Stimulated activated CD8-positive, alpha-beta memory T cell treated with anti-CD3 and anti-CD28 coated beads, Interleukin-7, amount 100 ng/mL, for 1 hour (primary cell): ENCODE measurements at places on chromosomes 16 and 17.

DNA sequence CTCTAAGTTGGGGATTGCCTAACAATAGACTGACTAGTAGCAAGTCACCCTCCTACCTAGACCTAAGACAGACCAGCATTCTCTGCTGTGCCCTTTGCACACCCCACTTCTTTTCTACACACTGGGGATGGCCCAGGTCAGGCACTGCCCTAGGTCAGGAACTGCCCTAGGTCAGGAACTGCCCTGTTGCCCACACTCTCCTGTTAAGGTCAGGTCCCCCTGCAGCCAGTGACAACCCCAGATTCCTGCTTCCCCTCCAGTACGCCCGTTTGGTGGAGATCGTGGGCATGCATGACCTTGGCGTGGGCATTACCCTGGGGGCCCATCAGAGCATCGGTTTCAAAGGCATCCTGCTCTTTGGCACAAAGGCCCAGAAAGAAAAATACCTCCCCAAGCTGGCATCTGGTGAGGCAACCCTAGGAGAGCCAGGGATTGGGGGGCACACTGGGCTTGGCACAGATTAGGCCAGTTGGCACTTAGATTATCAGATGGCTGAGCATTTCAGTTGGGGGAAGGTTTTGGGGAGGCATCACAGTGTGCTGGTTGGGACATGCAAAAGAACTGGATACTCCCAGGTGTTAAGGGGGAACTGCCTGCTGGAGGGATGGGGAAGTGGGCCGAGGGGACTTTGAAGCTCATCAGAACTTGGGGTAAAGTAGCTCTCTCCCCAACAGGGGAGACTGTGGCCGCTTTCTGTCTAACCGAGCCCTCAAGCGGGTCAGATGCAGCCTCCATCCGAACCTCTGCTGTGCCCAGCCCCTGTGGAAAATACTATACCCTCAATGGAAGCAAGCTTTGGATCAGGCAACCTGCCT, 1.7 kb downstream of the ACADVL start:
- no peak for DNase-seq

- no peak for DNase-seq
Measured at GRCh38 chr17:27562777-27563455, 68.1 kb upstream of the LGALS9 start.

DNA sequence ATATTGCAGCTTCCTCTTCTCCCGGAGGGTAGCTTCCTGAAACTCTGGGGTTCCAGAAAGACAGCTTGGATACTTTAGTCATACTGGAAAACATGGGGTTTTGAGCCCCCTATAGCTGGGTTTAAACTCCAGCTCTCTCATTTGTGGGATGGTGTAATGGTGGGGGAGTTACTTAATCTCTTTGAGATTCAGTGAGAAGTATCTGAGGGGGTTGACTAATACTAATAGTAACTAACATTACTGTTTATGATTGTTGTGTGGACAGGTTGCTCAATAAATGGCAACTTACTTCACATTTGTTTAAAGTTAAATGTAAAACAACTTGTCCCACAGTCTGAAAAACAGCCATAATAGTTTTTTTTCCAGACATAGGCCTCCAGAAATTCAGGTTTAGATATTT, 5.1 kb upstream of the SUZ12 start:
- no peak for DNase-seq

- DNase-seq: no peak
Measured at GRCh38 chr17:15651583-15652110, 32.1 kb upstream of the FBXW10B start.

GRCh38 chr17:81419886-81420768, 24.9 kb downstream of the BAHCC1 start:
- no peak for DNase-seq

- DNase-seq: no peak
Measured at GRCh38 chr17:50785946-50786570, 18.7 kb upstream of the ANKRD40CL start.

- no peak for DNase-seq
Measured at GRCh38 chr16:46607529-46607928, 13.7 kb downstream of the SHCBP1 start.

GRCh38 chr16:46658925-46659324, 30.1 kb downstream of the VPS35 start:
- no peak for DNase-seq

GRCh38 chr17:44115585-44116415, 7.6 kb downstream of the HDAC5 start:
- DNase-seq: no peak

- no peak for DNase-seq
Measured at GRCh38 chr16:8634991-8635736, 13.7 kb downstream of the METTL22 start.

DNA sequence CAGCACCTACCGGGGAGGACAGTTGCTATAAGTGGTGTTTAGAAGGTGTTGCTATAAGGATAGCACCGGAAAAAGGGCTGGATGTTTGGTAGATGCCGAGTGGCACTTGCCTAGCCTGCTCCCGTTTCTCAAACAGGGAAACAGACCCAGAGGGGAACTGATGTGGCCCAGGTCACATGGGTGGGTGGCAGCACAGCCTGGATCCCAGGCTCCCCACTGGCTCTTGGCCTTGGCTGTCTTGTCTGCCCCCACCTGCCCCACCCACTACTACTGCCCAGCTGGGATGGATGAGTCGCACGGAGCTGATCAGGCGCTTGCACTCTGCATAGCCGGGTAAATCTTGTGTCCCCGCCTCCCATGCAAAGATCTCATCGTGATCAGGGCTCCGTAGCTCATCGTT, 7.2 kb downstream of the SMTNL2 start:
- no peak for DNase-seq

- DNase-seq: no peak
Measured at GRCh38 chr17:46877466-46877865, 26.1 kb downstream of the WNT9B start.

DNA sequence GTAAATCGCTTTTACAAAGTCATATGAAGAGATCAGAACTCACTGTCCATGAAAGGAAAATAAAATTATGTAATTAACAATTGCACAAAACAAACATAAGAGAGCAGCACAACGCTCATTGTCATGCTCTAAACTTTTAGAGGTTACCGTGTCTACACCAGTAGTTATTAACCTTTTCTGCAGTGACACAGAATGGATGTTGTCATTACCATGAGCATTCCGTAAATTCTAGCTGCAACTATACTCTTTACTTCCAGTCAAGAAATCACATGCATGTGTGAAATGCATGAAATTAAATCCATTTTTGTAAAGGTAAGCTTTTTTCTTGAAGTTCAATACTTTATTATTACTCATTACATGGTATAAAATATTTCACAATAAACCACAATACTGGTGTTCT, 38.2 kb downstream of the USP32 start:
- DNase-seq: no peak

- DNase-seq: no peak
Measured at GRCh38 chr17:11814655-11815262, 182.5 kb downstream of the ZNF18 start.

- no peak for DNase-seq
Measured at GRCh38 chr17:57806167-57806830, 43.5 kb downstream of the MRPS23 start.

DNA sequence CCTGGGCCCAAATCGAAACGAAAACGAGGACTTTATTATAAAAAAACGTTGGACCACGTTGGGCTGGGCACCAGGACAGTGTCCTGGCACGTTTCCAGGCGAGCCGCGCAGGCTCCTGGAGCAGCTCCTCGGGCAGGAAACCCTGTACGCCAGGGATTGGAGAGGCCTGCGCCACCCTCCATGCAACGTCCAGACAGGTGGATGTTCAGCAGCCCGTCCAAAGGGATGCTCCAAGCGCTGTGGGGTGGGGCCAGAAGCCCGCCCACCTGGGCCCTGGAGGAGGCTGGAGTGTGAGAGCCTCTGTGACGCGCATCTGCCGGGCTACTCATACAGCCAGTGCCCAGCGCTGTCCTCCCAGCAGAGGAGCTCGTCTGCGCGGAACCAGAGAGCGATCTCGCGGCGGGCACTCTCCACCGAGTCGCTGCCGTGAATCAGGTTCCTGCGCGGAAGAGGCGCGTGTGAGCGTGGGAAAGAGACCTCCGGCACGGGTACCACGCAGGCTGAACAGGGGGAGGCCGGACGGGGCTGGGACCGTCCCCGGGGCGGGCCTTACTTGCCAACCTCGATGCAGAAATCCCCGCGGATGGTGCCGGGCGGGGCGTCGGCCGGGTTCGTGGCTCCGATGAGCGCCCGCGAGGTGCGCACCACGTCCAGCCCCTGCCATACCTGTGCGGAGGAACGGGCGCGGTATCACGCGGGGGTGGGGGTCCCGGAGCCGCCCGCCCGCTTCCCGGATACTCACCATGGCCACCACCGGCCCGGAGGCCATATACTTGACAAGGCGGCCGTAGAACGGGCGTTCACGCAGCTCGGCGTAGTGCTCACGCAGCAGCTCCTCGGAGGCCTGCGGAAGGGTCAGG, 785 bp downstream of the NME3 start:
- no peak for DNase-seq

DNA sequence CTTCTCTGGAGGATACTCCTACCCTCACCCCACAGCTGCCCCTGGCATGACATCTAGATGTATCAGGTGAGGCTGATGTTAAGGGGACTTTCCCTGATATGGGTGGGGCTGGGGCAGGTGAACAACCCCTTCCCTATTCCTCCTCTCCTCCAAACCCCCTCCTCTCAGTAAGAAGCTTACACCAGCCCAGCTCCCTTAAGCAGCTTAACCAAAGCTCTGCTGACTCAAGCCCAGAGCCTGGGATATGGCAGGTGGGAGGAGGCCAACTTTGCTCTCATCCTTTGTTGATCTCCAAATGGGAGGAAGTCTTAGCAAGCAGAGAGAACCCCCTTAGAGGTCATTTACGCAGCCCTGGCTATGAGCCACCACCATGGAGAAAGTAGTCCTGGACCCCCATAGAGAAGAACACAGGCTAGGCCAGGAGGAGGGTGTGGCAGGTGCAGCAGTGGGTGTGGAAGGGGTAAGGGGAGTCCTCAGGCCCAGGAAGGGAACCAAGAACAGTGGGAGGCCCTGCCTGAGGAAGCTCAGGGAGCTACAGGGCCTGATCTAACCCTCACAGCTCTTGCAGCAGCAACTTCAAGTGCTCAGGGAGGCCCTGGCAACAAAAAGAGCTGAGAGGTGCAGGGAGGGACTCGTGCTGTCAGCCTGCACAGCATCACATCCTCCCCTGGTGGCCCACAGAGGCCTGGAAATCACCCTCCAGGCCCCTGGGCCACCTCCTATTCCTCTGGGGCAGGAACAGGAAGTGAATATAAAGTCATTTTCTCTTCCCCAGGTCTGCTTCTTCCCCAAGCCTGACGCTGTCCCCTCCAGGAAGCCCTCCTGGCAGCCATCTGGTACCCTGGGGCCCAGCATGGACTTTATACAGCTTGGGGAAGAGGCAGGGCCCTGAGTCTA, 2.9 kb downstream of the UNC119 start:
- DNase-seq: no peak

DNA sequence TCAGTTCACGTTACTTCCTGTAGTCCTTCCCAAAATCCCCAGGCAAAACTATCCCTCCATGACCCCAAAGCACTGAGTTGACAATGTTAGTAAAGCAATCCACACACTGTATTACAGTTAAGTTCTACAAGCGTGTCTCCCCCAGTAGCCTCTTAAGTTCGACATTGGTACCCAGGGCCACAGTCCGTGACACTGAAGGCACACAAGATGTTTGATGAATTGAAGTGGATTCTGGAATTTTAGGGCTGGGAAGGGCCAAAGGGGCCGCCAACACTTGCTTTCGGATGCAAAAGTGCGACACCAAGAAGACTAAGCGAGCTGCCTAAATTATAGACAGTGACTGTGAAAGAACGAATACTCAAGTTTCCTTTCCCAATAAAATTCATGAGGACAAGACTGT, 1.5 kb downstream of the VPS35 start:
- DNase-seq: no peak

DNA sequence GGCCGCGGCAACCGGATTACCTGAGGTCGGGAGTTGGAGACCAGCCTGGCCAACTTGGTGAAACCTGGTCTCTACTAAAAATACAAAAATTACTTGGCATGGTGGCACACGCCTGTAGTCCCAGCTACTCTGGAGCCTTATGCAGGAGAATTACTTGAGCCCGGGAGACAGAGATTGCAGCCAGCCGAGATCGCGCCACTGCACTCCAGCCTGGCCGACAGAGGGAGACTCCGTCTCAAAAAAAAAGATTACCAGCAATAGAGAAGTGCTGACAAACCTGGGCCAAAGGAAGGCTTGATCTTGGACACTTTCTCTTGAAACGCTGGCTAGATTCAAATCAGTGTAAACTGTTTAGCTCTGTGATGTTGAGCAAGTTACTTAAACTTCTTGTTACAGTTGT, 4.3 kb downstream of the MT1H start:
- no peak for DNase-seq

GRCh38 chr17:11969565-11969964, 27.7 kb downstream of the ZNF18 start:
- no peak for DNase-seq

- DNase-seq: peak; percentile 64
Measured at GRCh38 chr16:77807-78443, at the start of gene MPG. Gene MPG, plus strand, starts transcription at chr16:78225. Its CDS starts 85 bp downstream, at chr16:78310.

GRCh38 chr17:81254955-81255717, 16.0 kb downstream of the NDUFAF8 start:
- DNase-seq: no peak

GRCh38 chr17:73269791-73270190, 8.1 kb upstream of the CPSF4L start:
- DNase-seq: no peak

DNA sequence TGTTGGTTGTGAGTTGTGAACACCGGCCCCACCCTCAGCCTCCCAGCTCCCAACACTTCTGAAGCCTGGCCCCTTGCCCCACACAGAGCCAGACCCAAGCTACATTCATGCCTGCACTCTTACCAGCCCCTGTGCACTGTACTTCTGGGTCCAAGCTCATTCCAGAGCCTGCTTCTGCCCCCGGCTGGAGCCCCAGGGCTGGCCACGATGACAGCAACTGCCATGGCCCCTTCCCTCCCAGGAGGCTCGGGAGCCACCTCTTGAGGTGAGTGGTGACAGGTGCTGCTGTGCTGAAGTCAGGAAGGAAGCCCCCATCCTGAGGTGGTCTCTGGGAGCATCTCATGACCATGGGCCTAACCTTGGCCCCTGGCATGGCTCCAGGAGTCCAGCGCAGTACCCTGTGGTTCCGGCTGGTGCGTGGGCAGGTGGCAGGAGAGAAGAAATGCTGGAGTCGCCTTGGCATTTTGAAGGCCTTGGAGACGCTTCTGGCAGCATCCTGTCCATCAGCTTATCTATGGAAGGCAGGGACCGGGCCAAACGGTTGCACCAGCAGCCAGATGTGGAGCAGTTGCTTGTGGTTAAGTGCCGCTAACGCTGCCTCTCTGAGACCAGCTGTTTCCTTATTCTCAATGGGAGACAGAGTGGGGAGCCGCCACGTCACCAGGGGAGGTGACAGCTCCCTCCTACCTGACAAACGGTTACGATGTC, 3.9 kb upstream of the CDT1 start:
- no peak for DNase-seq

GRCh38 chr17:74212209-74212912, 1.0 kb upstream of the TTYH2 start:
- no peak for DNase-seq

GRCh38 chr16:29014561-29015069, 29.8 kb downstream of the LAT start:
- no peak for DNase-seq

- no peak for DNase-seq
Measured at GRCh38 chr17:59437791-59438281, 106.4 kb downstream of the YPEL2 start.
